ENCODE measurements at places on chromosomes 5 and 9.

- no peak for DNase-seq
Observed at GRCh38 chr5:177310757-177311391, 824 bp downstream of the MXD3 start.

GRCh38 chr5:2282034-2282690 is 399.4 kb upstream of the IRX4 start:
- no peak for DNase-seq

DNA sequence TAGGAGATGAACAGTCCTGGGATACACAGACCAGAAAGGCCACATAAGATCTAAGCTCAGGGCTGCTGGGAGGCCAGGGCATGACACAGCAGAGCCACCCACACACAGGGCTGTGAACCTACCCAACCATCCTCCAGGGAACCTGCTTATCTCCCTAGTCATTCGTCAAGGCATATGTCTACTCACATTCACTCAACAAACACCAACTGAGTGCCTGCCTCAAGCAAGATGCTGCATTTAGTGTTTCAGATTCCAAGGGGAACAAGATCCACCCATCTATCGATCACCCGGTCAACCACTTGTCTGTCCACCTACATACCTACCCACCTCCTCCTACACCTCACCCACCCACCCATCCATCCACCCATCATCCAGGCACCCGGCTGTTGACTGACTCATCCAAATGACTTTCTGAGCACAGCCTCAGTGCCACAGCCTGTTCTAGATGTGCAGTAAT is 1.9 kb downstream of the DPM2 start:
- no peak for DNase-seq

GRCh38 chr9:115340314-115340713 is 222.4 kb upstream of the TNC start:
- DNase-seq, result no peak

DNA sequence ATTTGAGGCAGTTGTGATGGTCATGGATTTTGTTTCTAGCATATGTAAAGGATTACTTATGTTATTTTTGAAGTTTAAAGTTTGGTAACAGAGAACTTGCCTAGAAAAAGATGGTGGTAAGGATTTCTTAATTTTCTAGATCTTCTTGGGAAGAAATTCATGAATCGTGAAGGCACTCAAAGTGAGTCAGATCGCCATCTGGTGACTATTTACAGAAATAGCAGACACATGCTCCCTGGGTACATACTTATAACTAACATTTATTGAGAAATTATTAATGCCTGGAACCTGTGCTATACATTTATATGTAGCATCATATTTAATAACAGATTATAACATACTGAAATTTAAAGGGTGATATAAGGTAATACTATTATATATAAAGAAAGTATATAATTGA is 299.7 kb downstream of the IZUMO3 start:
- DNase-seq, result no peak

GRCh38 chr5:8934455-8934854 is 611.4 kb downstream of the SEMA5A start:
- DNase-seq, result no peak

GRCh38 chr9:117672369-117672768 is 31.8 kb upstream of the TLR4 start:
- peak; percentile 5 for DNase-seq

DNA sequence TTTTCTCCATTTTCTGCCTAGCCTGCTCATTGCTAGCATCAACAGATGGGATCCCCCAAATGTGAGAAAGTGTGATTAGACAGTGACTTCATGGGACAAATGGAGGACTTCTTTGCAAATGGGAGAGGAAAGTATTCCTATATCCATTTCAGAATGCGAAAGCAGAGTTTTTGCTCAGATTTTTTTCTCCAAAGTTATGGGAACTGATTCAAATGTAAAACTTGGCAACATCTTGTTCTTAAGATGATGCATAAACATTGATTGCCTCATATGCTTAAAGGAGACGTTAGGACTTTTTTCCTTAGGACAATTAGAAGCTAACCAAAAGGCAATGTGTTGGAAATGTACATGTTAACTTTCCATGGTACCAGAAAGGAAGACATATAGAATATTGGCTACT is 704.3 kb upstream of the ZNF608 start:
- no peak for DNase-seq

DNA sequence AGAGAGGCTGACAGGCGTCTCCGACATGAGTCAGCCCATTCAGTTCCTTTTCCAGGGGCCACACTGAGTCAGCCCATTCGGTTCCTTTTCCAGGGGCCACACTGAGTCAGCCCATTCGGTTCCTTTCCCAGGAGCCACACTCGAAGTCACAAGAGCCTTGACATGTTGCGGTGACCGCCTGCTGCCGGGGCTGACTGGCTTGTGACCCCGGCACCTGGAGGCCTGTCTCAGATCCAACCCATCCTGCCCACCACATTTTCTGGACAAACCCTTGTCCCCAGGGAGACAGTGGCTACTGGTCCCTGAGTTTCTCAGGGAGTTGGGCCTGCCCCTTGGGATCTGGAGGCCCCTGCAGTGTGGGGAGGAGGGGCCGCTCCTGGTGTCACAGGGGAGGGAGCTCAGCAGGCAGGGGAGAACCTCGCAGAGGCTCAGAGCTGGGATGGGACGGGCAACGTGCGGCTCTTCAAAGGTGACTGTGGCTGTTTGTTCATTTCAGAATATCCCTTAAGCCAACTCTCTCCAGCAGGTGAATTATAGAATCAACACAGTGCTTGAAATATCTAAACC is 40.5 kb upstream of the LPCAT1 start:
- DNase-seq, result no peak

DNA sequence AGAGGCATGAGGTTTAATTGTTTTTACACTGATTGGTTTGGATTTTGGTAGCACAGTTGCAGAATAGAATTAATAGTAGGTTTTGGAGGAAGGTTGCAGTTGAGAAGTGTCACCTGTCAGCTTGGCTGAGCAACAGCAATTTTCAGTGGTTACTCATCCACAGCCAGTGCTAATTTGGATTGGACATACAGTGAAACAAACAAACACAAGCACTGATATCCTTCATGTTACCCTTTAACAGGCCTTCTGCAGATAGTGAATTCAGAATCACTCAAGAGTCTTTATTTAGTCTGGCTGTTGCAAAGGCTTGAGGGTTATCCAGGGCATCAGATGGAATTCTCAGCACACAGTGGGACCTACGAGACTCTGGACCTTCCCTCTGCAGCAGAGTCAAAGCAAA is 31.8 kb upstream of the POU4F3 start:
- no peak for DNase-seq

GRCh38 chr9:135087489-135087792 is at the start of gene OLFM1:
Gene OLFM1, plus strand, starts transcription at chr9:135087668. Its CDS starts 322 bp downstream, at chr9:135087990.
- peak; percentile 30 for DNase-seq

DNA sequence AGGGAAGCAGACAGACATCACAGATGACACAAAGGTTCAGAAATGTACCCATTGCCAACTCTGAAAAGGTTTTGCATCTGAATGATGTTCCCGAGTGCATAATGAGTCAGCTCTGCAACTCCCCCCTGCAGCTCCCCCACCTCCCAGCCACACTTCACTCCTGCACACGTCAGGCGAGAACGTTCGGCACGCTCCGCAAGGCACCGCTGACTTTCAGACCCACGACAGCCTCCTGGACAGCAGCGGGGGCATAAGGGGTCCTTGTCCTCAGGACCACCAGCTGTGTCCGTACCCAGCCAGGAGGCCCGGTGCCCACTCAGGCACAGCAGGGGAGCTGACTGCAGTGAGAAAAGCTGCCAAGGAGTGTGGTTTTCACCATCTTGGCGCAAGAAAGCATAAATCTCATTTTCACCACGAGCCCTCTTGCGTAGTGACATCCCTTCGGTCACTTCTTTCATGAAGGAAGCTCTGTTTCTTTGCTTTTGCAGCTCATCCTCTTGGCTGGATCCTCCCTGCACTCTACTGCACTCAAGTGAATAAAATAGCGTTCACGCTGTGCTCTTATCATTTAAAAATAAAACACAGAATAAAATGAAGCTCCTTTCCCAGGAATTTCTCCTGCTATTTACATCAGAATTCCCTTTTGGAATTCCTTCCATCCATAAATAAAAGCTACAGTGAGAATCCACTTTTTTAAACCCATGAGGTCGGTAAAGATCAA is 9.9 kb downstream of the GFPT2 start:
- DNase-seq, result no peak

GRCh38 chr5:137374110-137374714 is 124.9 kb downstream of the SPOCK1 start:
- DNase-seq, result no peak

- DNase-seq, result no peak
Observed at GRCh38 chr9:126605792-126606482, 7.8 kb upstream of the LMX1B start.

- DNase-seq, result no peak
Observed at GRCh38 chr5:146623666-146624065, 107.7 kb upstream of the GPR151 start.

DNA sequence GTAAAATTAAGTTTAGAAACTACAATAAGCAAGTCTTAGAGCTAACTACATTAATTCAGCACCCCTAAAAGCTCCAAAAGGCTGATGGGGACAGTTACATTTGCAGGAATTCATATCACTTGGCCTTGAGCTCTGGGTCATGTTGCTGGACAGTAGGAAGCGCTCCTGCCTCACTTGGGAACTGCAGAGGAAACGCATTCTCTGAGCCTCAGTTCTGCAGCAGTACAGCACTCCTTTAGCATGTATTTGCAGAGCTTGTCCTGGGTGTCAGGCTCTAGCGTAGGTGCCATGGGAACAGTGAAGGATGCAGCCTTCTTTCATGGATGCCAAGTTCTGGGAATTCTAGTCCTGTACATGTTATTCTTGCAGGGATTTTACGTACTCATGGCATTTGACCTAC is 710.4 kb downstream of the IRX1 start:
- no peak for DNase-seq

DNA sequence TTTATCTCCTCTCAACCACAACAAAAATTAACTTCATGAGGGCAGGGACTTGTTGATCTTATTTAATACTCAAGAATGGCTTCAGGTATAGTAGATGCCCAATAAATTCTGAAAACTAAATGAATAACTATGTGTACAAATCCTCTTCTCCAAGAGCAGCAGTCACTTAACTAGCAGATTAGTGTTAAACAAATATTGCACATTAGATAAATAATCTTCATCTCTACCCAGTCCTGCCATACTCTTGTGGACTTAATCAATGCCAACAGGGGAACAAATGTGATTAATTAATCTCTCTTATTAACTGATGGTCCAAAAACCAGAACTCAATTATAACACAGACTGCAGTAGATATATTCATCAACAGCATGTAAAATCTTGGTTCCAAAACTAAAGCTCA is 15.0 kb upstream of the ITGA1 start:
- DNase-seq, result no peak

- no peak for DNase-seq
Observed at GRCh38 chr9:128706671-128707381, 4.5 kb downstream of the PKN3 start.

DNA sequence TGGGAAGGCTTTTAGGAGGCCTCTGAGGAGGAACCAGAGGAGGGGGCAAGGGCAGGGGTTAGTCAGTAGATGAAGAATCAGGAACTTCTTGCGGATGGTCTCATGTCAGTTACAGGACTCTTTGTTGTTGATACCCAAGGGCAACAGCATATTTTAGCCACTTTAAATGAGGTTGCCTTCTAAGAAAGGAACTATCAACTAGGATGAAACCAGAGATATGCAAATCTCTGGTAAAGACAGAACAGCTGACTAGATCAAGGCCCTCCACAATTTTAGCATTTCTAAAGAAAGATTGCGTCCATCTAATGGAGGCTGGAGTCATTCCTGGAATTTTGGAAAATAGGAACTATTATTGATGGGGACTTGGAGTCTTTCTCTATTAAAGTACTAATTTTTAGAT is 57.7 kb upstream of the KLF4 start:
- no peak for DNase-seq

GRCh38 chr5:123456242-123456641 is 33.0 kb upstream of the CEP120 start:
- DNase-seq, result no peak

- no peak for DNase-seq
Observed at GRCh38 chr5:55173687-55174230, 782 bp upstream of the CDC20B start.

- no peak for DNase-seq
Observed at GRCh38 chr5:113488645-113489184, 462 bp upstream of the MCC start.

- DNase-seq, result no peak
Observed at GRCh38 chr5:14244721-14245120, 101.6 kb downstream of the TRIO start.

DNA sequence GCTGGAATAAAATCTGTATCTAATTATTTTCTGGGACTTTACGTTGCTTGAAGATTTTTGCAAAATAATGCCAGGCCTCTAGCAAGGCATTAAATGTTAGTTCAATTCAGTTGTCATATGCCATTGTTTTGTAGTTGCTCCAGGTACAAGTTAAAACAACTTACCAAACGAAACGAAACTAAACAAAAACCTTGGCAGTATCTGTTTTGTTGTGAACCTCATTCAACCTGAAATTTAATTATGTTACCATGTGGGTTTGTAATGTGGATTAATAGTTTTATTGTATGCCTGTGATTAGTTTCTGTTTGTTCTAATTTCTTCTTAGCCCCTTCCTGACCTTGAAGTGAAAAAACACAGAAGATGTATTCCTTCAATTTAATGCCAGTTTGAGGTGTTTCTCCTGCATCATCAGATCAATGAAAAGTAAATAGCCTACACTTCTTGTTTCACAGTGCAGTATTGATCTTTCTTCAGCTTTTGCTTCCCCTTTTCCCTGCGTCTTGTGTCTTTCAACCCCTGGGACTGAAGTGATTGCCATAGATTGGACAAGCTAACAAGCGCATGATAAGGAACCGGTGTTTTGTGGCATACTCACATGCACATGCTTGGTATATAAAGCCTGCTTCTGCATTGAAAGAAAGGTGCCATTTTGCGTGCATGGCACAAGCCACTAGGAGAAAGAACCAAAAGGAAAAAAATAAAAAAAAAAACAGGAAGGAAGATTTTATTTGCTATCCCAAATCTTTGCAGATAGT is 699.0 kb upstream of the ARRDC3 start:
- no peak for DNase-seq

GRCh38 chr9:107373809-107374208 is 90.7 kb downstream of the RAD23B start:
- no peak for DNase-seq

DNA sequence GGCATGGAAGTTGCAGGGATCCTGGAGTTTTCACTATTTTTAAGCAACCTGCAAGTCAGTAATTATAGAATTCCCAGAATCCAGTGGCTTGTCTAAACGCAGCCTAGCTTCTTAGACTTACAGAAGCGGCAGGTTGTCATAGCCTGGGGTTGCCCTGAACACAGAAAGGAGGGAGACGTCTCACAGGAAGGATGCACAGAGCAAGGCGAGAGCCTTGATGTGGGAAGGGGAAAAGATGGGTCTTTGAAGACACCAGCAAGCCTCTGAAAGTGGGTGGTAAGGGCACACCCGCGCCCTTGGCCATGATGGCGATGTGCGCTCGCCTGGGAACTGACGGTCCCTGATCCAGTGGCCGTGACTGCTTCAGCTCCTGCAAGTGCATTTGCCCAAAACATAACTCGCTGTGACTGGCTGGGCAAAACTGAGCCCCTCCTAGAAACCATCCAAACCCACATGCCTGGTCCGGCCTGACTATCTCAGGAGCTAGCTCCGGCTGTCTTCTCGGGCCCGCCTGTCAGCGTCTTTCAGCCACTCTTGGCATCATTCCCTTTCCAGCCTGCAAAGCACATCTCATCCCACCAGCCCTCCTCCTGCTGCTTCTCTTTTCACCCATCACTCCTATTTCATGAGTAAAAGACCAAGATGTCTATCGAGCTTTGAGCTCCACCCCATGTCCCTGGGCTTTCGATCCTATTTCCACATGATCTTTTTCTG is 17.1 kb downstream of the FBP1 start:
- no peak for DNase-seq

- no peak for DNase-seq
Observed at GRCh38 chr9:130407916-130408663, 36.7 kb upstream of the ASS1 start.

GRCh38 chr5:75471193-75471592 is 40.2 kb downstream of the CERT1 start:
- DNase-seq, result no peak
